Hematopoietic multipotent progenitor cell treated with erythropoietin and hydrocortisone succinate and interleukin-3 and kit ligand, for 6 days (in vitro differentiated cells): ENCODE measurements at places on chromosomes 1 and 21.

DNA sequence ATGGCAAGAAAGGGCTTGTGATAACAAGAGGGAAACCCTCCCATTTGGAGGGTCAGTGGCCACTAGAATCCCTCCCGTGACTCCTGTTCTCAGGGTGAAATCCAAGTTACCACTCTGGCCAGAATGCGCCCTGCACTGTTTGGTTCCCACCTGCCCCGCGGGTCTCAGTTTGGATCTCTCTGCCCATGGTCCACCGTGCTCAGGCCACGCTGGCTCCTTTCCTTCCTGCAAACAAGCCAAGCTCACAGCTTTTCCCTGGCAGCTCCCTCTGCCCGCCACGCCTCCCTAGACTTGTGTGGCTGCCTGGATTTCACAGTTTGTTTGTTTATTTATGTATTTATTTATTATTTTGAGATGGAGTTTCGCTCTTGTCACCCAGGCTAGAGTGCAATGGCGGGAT, 179.5 kb upstream of the VAMP3 start:
- DNase-seq: no peak

GRCh38 chr1:246450611-246451251, 56.3 kb downstream of the SMYD3 start:
- DNase-seq: peak; percentile 77

DNA sequence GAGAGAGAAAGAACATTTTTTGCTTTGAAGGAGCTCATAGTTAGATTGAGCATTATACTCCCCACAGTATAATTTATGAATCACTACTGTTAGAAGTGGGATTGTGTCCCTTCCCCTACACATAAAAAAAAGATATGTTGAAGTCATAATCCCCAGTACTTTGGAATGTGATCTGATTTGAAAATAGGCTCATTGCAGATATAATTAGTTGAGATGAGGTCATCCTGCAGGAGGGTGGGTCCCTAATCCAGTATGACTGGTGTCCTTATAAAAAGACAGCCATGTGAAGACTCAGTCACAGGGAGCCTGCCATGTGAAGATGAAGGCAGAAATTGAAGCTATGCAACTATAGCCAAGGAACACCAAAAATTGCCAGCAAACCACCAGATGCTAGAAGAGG, 76.4 kb downstream of the TGFB2 start:
- no peak for DNase-seq

DNA sequence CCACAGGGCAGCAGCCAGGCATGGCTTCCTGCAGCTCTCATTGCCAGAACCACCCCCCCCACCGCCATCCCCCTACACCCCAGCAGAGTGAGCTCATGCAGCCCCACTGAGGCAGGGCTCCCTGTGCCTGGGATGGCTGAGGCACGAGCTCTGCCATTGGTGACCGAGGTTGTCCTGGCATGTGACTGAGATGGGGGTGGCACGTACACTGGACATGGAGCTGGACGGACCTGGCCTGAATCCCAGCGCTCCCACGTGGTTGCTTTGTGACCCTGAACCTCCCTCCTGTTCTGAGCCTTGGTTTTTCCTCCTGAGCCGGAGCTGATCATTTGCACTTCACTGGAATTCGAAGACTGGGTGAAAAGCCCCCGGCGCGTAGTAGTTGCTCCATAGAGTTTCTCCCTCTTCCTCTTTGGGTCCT, 28.3 kb downstream of the ALPL start:
- DNase-seq: no peak

DNA sequence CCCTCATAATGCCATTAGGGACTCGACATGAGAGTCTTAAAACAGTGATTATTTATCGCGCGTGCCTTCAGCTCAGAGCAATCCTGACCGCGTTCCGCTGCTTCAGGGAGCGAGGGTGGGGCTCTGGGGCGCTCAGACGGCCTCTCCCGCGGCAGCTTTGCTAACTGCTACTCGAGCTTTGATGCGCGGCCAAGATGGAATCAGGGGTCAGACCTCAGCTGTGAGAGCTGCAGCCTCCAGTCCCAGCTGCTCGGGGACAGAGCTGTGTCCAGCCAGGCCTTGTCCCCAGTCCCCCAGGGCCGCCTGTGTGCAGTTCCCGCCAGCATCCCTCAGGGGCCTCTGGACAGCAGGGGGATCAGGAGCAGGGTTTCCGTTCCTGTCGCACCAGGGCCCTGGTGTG, 104.6 kb upstream of the TTC34 start:
- DNase-seq: no peak

DNA sequence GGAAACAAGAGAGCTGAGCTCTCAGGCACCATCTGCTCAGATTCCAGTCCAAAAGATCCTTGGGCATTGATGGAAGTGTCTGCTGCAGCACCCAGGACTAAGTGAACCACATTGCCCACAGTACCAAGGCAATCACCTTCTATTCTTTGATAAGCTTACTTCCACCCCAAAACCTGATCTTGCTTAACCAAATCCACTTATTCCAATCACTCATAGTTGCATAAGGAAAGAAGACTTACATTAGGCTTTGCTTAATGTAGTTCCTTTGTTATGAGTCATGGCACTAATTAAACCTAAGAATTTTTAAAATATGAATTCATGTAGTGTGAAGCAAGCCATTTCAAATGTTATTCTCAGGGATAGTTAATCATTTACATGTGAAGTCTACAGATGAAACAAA, 84.5 kb downstream of the UCHL5 start:
- no peak for DNase-seq

- no peak for DNase-seq
Observed at GRCh38 chr1:224801844-224802490, 127.5 kb upstream of the DNAH14 start.

GRCh38 chr21:38787461-38788274, 18.1 kb upstream of the ETS2 start:
- DNase-seq: no peak

GRCh38 chr1:66035616-66036245, 243.0 kb downstream of the PDE4B start:
- DNase-seq: peak; percentile 41

- peak; percentile 50 for DNase-seq
Observed at GRCh38 chr21:35226968-35227744, 178.1 kb upstream of the RUNX1 start.

DNA sequence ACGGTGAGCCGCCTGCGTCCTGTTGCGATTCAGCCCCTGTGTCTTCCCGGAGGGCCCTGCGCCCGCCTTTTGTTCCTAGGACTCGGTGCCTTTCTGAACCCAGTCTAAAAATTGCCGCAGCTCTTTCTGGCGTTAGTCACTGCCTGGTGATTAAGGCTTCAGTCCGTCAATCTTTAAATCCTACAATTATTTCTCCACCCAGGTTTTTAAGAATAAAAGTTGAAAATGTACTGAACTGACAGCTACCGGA, 16.2 kb upstream of the PDXK start:
- DNase-seq: no peak

GRCh38 chr1:193589597-193590040, 403.2 kb upstream of the B3GALT2 start:
- no peak for DNase-seq

- no peak for DNase-seq
Observed at GRCh38 chr1:204437796-204438570, 26.4 kb upstream of the PPP1R15B start.

DNA sequence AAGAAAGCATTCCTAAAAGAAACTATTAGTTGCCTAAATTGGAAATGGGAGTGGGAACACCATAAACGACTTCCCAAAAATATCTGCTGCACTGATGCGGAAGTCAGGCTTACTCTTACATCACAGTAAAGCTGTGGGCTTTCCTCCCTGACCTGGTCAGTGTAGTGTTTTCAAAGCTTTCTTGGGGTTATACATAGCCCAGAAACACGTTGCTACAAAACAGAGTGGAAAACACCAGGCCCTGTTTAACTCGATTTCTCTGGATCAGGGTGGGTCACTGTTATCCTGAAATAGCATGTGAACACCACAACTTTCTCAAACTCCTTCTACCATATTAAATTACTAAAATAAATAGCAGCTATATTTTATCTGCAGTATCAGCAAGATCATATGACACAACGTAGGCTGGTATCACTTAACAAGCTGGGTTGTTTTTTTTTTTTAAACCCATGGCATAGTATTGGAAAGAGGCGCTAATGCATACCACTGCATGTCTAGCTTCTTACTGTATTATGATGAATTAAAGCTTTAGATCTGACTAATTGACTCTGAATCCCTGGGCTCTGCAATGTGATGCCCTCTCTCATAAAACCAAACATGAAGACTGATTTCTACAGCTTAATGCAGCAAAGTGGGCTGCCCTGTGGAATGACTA, 184.6 kb downstream of the TGFB2 start:
- no peak for DNase-seq

DNA sequence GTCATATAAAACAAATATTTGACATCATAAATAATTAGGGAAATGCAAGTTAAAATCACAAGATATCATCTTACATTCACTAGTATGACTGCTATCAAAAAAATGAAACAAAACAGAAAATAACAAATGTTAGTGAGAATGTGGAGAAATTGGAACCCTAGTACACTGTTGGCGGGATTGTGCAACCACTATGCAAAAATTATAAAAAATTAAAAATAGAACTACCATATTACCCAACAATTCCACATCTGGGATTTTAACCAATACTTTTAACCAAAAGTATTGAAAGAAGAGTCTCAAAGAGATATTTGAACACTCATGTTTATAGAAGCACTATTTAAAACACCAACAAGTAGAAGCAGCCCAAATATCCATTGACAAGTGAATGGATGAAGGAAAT, 797.2 kb upstream of the ADAMTS5 start:
- DNase-seq: no peak

- peak; percentile 89 for DNase-seq
Observed at GRCh38 chr1:176073524-176074157, 133.4 kb downstream of the COP1 start.

- no peak for DNase-seq
Observed at GRCh38 chr1:197355248-197355995, 87.4 kb downstream of the CRB1 start.

DNA sequence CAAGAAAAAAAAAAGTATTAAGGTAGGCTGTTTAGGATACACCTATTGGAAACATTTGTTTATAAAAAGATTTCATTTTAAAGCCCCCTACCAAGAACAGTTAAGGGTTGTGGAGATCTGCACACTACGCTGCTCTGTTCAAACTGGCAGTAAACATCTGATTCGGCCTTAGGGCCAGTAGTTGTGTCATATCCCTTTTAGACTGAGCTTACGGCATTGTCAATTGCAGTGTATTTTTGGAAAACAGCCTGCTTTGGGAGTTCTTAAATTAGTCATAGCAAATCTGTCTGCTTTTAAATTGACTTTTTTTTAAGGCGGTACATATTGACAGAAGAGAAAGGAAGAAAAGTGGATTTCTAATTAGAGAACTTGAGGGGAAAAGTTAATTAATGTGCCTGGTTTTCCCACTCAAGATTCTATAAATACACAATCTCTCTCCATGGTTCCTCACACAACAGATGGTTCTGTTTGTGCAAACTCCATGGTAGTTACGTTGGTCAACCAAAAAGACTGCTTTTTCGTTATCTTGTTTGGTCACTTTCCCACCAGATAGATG, 1.7 kb upstream of the ELK4 start:
- no peak for DNase-seq

DNA sequence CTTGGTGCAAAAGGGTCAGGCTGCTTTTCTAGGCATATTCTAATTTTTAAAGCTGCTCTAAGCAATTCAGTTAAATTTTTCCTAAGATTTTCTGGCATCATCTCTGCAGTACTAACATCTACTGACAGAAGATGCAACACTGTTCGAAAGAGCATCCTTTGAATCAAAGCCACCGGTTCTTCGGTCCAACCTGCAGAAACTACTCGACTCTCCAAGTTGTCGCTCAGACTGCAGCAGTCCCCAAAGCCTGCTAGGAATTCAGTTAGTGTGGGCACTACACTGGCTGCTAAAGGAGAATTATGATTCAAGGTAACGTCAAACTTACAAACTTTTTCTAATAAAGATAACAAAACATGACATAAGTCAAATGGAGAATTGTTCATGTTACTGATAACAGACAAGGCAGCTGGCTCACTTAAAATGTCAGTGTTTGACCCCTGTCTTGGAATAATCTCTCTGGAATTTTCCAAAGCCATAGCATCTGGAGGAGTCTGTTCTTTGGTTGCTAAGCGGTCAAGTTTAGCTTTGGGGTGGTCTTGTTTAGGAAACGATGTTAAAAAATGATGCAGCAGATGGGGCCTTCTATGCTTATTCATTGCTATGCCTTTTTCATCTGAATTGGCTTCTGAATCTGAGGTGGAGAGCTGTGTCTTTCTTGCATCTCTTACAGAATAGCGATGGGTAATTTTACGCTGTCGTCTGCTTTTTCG, 56.9 kb downstream of the LYST start:
- DNase-seq: no peak

DNA sequence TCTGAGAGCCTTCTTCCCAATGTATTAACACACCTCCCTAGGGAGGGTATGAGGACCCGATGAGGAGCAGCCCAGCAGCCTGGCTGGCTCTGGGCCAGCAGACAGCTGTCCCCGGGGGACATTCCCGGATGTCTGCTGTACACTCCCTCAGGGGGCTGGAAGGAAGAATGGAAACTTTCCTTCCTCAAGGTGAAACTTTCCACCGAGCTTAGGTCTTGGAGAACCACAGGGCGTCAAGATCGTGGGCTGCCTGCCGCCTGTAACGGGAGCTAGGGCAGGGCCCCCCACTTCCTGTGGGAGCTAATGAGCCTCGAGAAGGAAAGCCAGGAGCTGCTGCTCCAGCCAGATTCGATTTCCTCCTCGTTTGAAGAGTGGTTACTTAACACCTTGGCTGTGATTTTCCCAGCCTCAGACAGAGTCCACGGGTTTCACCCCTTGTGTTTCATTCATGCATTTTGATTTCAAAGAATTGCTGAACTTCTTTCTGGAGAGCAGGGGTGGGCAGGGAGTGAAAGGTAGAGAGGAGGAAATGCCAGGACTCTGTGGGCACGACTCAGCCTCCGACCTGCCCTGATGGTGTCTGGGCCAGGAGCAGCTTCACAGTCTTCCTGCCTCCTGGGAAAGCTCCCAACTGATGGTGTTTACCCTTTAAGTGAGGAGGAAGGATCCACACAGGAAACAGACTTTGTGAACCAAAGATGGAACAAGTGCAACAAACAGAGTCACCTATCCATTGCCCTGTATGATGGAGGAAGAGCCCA, 29.7 kb downstream of the UBE2T start:
- no peak for DNase-seq

- no peak for DNase-seq
Observed at GRCh38 chr1:232244426-232244825, 385.5 kb downstream of the SIPA1L2 start.

- no peak for DNase-seq
Observed at GRCh38 chr21:41827951-41828883, 50.9 kb downstream of the PRDM15 start.

GRCh38 chr1:45032837-45033236, 20.8 kb downstream of the UROD start:
- DNase-seq: no peak

GRCh38 chr1:155208541-155209311, at the start of gene MTX1:
TSS of gene MTX1 (plus strand) at chr1:155208695. CDS start at chr1:155208805, 110 bp downstream.
- DNase-seq: peak; percentile 94

- no peak for DNase-seq
Observed at GRCh38 chr1:82464362-82465001, 663.7 kb downstream of the ADGRL2 start.
